ENCODE measurements at places on chromosomes 1 and 21.
A peak's percentile ranks its signal among the peaks of the same experiment; 100 is the strongest.

GRCh38 chr21:37273911-37274690 is 7.0 kb upstream of the VPS26C start:
- DNase-seq = no peak

- no peak for DNase-seq
Measured at GRCh38 chr1:14377386-14377785, 221.1 kb upstream of the KAZN start.

- DNase-seq = no peak
Measured at GRCh38 chr1:54168206-54168965, 15.6 kb upstream of the CDCP2 start.

GRCh38 chr1:18058206-18058921 is 49.2 kb upstream of the IGSF21 start:
- DNase-seq = no peak

DNA sequence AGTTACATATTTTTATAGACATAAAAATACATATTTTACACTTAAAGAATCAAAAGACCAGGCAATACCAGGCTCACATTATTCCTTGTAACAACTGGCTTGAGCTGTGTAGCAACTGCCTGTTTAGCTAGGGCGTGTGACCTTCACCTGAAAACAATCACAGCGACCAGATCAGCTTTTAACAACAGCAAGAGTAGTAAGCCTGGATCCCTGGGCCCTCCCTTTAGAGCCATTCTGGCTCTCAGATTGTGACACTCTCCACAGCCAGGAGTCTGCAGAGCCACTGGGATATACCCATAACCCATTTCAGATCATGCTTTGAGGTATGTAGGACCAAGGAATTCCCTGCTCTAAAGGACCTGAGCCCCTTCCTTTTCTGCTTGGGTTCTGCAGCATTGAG is 29.4 kb upstream of the GNG4 start:
- DNase-seq = no peak

GRCh38 chr1:202807926-202808757 is at the start of gene KDM5B:
Gene KDM5B, minus strand, starts transcription at chr1:202808421. Its CDS starts 116 bp downstream, at chr1:202808305.
- peak; percentile 71 for DNase-seq

DNA sequence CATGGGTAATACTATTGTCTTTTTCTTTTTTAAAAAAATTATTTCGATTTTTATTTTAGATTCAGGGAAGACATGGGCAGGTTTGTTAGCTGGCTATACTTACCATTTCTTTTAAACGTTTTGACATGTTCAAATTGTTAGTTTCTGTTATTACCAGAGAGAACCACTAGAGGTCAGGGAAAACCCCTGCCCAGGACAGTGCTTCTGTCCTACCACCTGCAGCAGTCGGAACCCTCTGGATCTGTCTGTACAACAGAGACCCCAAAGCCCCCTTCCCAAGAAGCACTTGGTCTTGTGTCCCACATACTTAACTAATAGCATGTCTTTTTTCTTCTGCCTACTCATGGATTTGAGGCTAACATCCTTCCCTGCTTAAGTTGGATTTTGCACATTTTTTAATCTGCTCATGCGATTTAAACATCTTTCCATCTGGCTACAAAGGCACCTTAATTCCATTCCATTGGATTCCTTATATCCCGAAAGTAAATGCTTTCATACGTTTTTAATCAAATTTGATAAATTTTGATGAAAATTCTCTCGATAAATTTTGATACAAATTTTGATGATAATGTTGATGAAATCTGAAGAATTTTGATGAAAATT is 10.0 kb upstream of the C1orf115 start:
- peak; percentile 24 for DNase-seq
